ENCODE measurements at places on chromosomes 13 and 19.
A peak's percentile ranks its signal among the peaks of the same experiment; 100 is the strongest.

GRCh38 chr13:110307767-110308655, 927 bp downstream of the COL4A2 start:
- no peak for DNase-seq

DNA sequence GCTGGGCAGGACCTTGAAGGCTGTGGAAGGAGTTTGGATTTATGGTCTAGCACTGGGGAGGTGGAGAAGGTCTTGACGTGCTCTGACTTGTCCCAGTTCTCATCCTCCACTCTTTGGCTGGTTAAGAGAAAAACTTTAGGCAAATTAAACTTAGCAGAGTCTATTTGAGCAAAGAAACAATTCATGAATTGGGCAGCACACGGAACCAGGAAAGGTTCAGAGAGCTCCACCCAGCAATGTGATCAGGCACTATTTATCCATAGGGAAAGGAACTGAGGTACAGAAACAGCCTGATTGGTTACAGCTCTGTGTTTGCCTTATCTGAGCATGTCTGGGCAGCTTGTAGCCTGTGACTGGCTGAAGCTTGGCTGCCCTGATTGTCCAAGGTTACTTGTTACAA, 45.4 kb upstream of the CYP2B6 start:
- DNase-seq, result no peak

GRCh38 chr13:33678906-33679657, 138.9 kb upstream of the RFC3 start:
- no peak for DNase-seq

- DNase-seq, result no peak
These were observed 492.1 kb upstream of the GPC6 start for GRCh38 chr13:92734545-92734944.

GRCh38 chr19:6577476-6578125, 13.3 kb downstream of the CD70 start:
- no peak for DNase-seq

DNA sequence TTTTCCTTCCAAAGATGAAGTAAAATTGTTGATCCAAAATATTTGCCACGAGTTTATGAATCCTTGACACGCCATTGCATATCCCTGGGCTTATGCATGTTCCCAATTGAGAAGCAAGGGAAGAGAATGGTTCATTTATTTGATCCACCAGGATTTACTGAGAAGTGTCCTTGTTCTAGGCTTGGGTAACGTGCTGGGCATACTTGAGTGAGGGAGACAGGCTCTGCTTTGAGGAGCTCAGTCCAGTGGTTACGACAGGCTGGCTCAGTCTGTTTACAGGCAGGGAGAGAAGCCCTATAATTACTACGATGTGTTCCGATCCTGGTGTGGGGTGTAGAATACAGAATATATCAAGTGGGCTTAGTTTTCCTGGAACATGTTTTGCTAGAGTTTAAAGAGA, 6.3 kb upstream of the PNMA8C start:
- no peak for DNase-seq

DNA sequence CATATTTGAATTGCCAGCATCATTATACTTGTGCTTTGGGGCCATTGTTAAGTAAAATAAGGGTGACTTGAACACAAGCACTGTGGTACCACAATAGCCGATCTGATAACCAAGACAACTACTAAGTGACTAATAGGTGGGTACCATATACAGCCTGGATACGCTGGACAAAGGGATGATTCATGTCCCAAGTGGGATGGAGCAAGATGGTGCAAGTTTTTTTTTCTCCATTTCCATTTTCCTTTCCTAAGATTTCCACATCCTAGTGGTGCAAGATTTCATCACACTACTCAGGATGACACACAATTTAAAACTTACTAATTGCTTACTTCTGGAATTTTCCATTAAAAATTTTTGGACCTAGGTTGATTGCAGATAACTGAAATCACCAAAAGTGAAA, 15.1 kb downstream of the BRCA2 start:
- no peak for DNase-seq

DNA sequence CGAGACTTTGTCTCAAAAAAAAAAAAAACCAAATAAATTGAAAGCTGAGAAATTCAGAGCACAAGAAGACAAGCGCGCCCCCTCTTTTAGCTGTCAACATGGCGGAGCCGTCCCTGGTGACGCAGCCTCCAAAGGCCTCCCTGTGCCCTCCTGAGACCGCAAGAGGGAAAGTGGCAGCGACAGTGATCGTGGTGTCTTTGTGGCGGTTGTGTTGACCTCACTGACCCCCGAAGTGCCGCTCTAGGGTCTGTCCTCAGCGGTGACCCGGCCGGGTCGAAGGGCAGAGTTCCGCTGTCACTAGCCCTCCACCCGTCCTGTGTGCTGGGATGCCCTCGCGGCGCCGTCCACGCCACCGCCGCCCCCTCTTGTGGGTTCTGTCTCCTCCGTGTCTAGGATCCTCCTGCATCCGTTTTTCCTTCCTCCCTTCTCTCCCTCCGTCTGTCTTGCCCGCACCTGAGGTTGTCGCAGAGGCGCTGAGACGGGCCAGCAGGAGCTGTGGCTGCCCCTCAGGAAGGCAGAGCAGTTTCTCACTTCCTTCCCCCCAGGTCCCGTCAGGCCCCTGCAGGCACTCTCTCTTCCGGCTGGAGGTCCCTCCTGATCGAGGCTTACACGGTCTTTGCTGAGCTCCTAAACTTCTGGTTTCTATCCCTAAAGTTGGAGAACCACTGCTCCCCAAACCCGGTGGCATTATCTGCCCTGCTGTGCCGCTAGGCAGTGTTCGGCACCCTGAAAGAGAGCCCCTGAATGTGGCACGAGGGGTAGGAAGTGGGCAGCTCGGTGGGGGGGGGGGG, 7.2 kb downstream of the UHRF1 start:
- no peak for DNase-seq

GRCh38 chr13:65292488-65292901, 1937.6 kb downstream of the PCDH9 start:
- no peak for DNase-seq

DNA sequence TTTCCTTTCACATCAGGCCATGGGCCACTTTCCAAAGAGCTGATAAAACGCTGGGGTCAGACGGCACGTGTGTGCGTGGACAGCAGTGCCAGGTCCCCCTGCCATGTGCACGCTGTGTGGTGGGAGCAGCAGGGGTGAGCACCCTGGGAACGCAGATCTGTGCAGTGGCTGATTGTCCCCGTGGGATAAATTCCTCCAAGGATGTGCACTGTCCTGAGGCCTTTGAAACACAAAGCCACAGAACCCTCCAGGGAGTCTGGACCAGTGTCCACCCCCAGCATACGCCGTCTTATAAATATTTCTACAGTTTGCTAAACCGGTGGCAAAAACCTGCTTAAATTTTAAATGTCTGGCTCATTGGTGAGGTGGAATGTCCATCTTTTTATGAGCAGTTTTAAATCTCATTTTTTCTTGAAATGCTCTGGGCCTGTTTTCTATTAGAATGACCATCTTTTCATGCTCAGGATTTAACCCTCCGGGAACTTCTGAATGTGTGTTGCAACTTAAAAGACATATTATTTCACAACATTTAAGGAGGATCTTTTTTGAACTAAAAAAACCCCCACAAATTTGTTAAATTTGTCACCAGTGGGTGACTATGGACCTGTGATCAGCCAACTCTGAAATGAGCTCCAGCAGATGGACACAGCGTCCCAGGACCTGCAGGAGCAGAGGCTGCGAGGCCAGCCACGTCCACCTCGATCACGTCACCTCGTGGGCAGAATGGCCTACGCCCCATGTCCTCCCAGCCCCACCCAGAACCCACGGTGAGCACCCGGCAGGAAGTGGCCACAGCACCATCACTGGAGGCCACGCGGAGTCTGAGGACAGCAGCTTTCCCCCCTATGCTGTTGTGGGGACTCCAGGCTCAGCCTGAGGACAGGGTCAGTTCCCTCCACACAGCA, 68.6 kb downstream of the RASA3 start:
- DNase-seq, result no peak

DNA sequence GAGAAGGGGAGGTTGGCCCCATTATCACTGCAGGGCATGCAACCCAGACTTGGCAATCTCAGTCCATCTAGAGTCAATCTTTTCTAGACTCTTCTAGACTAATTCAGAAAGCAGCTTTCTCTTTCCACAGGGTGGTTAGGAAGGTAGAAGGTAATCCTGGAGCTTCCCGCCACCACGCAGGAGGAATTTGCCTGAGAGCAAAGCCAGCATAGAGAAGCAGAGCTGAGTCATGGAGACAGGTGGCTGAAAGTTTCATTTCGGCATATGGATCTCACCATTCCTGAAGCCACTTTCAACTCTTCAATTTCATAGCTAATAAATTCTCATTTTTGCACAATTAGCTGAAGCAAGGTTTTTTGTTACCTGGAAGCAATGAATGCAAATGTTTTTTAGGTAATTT, 29.0 kb upstream of the FFAR2 start:
- DNase-seq, result no peak

GRCh38 chr13:47803131-47803530, 197.9 kb downstream of the SUCLA2 start:
- DNase-seq, result no peak

DNA sequence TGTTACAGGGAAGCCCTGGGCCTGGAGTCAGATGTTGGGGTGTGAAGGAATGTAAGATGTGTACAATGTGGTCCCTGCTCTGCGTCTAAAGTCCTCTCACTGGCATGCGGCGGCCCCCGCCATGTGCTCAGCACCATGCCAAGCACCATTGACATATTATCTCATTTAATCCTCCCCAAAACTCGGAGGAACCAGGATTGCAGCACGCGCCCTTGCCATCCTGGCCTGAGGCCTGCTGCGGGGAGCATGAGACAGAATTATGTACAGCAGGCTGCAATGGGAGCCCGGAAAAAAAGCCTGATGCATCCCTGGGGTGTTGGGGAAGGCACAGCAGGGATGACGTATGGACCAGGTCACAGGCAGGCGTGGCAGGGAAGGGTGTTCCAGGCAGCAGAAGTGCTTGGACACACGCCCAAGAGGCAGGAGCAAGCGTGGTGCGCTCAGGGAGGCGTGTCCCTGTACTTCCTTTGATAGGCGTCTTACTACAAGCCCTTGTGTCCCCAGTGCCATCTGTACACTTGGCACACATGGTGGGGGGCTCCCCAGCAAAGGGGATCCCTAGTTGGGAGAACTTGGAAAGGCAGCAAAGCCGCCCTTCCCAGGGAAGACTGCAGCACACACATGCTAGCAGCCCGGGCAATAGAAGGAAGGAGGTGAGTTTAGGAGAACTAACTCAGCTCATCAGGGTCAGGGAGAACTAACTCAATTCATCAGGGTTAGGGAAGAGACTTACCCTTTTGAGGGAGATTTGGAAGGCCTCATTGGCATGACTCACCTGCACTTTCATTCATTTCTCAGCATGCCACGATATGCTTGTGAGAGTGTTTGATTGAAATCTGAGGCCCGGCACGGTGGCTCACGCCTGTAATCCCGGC, 3.4 kb downstream of the EVI5L start:
- DNase-seq, result peak; percentile 90

GRCh38 chr13:34914416-34914815, 27.7 kb upstream of the NBEA start:
- DNase-seq, result no peak

DNA sequence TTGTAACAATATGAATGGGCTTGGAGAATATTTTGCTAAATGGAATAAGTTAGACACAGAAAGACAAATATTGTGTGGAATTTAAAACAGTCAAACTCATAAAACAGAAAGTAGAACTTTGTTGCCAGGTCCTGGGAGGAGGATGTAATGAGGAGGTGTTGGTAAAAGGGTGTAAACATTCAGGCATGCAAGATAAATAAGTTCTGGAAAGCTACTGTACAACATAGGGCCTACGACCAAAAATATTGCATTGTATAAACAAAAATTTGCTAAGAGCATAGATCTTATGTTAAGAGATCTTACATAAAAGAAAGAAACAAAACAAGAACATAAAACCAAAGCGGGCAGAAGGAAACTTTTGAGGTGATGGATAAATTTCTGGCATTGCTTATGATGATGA, 1907.8 kb upstream of the PCDH20 start:
- no peak for DNase-seq

- DNase-seq, result no peak
These were observed 930.5 kb upstream of the MIR17HG start for GRCh38 chr13:90416938-90417337.

DNA sequence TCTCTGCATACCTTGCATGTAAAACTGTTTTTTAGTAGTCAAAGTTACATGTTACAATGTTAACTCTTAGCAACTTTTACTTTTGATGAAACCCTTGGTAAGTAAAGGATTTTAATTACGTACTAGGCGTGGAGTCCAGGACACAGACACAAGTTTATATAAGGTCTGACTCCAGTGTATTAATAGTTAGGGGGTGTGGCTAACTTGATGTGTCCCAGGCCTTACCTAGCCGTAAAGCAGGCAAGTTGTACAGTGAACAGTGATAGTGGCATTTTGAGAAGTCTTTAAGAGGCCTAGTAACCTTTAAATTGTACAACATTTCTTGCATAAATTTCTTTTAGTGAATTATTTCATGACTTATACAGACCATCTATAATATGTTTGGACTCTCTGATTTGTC, 5.9 kb downstream of the ZNF714 start:
- no peak for DNase-seq

- DNase-seq, result no peak
These were observed 45.0 kb downstream of the SLC15A1 start for GRCh38 chr13:98707281-98707999.

DNA sequence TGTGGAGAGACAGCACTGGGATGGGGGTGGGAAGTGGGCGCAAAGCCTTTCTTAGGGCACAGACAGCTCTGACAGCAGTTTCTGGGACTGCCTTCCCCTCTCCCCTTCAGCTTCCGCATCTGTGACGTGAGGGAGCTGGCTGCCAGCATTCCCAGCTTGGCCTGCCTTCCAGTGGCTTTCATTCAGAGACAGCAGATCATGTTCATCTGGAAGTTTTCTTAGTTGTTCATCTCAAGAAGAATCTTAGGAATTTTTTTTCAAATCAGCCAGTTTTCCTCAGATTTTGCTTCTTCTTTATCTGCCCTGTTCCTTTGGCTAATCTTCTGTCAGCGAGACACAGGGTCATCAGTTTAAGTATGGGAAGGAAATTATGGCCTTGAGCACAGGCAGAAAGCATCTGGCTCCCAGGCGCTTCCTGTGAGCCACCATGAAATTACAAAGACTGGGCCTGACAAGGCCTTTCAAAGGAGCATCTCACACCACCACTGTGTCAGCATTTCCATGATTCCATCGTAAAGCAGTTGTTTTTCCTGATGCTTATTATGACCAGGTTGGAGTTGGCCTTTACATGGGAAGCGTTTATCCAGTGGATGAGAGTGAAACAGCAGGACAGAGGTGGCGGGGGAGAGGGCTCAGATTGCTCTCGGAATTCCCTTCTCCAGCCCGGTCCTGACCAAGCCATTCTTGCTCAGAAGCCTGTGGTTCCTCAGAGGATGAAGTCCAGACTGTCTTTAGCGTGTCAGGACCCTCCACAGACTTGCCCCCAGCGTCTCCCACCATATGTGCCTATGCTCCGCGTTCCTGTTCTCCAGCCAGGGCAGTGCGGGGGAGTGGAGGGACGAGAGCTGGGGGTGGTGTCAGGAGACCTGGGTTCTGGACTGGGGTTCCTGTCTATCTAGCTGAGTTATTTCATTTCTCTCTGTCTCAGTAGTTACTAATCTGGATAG, 43.6 kb downstream of the ARHGAP35 start:
- no peak for DNase-seq

All from vagina (tissue), 2 donors.